Vagina (tissue), 2 donors: ENCODE measurements at places on chromosomes 5 and 9. TPM values are rescaled to one million over a fixed set of nuclear protein-coding genes. Genes with fewer than 3 reads are reported as not detected.

DNA sequence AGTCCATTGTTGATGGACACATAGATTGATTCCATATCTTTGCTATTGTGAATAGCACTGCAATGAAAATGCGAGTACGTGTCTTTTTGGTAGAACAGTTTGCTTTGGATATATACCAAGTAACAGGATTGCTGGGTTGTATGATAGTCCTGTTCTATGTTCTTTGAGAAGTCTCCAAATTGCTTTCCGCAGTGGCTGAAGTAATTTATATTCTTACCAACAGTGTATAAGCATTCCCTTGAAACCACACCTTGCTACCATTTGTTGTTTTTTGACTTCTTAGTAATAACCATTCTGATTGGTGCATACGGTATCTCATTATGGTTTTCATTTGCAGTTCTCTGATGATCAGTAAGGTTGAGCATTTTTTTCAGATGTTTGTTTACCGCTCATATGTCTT lies 792.9 kb downstream of the PTPRD start:
- no peak overlapping the region for H3K4me3 ChIP-seq
- H3K27me3 ChIP-seq = no peaks in the 10 kb centered on the region
- no peak for DNase-seq

DNA sequence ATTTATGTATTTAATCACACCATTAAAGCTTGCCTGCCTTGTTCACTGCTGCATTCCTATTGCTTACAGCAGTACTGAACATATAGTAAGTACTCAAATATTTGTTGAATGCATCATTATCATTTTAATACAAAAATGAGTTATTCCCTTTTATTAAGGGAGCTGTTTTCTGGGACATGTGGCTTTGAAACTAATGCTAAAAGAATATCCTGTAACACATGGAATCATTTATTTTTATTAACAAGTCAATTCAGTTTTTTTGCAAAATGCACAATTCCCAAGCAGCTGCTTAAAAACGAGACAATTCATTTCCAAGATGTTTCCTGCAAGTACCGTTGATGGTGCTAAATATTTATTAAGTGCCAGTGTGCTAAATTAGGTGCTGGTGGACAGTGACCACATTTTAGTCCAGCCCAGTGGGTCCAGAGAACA lies 148.3 kb upstream of the NR3C1 start:
- H3K4me1 ChIP-seq = no peaks in the 10 kb centered on the region
- H3K4me3 ChIP-seq = no peak overlapping the region
- H3K27ac ChIP-seq = no peak overlapping the region
- no peaks in the 10 kb centered on the region for H3K27me3 ChIP-seq
- DNase-seq = no peak
- H3K36me3 ChIP-seq = no peaks in the 10 kb centered on the region

DNA sequence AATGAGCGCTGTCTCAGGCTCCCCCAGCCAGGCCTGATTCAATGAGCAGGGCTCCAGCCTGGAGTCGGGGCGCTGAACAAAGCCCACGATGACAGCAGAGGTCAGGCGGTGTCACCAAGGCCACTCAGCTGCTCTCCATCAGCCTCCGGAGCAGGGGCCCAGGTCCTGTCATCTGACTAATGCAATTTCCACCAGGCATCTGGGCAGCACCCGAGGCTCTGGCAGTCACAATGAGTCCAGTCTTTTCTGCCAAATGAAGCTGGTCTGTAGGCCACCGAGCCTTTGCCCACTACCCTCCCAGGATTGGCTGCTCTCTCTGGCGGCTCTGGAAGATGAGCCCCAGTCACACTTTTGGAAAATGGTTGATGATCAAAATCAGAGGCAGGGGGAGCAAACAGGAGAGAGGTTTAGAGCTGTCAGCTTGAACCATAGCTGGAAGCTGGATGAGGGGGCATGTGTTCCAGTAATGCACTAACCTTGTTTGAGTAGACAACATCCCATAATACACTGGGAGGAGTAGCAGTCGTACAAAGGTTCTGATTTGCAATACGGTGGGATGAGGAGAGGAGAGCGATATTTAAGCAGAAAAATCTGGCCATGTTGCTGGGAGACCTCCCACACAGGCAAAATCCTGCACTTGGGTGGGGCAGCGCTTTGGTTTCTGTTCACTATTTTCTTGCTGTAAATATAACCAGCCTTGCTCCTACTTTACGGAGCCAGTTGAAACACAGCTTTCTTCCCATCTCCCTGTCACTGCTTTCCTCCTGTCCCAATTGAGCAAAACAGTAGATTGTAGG lies 306.4 kb upstream of the PANK3 start:
- DNase-seq = no peak
- no peak overlapping the region for H3K4me3 ChIP-seq
- no peaks in the 10 kb centered on the region for H3K4me1 ChIP-seq
- no peaks in the 10 kb centered on the region for H3K27me3 ChIP-seq

- no peaks in the 10 kb centered on the region for H3K36me3 ChIP-seq
- no peaks in the 10 kb centered on the region for H3K27me3 ChIP-seq
- no peaks in the 10 kb centered on the region for H3K4me1 ChIP-seq
- no peak overlapping the region for H3K27ac ChIP-seq
Measured at GRCh38 chr9:35136866-35137265, 21.2 kb upstream of the ATOSB start.

DNA sequence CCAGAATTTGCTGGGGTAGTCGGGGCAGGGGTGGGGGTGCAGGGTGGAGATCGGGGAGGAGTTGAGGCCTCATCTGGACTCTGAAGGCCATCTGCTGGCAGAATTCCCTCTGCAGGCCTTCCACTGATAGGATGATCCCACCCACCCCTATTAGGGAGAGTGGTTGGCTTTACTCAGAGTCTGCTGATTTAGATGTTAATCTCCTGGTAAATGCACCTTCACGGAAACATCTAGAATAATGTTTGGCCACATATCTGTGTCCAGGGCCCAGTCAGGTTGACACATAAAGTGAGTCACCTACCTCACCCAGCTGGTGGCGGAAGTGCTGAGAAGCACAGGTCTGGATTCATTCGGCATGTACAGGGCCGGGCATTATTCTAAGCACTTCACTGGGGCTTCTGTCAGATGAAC lies 50.0 kb downstream of the DAPK1 start:
- no peak overlapping the region for H3K4me3 ChIP-seq
- H3K4me1 ChIP-seq = no peaks in the 10 kb centered on the region
- no peak overlapping the region for H3K27ac ChIP-seq
- no peaks in the 10 kb centered on the region for H3K36me3 ChIP-seq
- no peaks in the 10 kb centered on the region for H3K27me3 ChIP-seq
- DNase-seq = no peak

- H3K27ac ChIP-seq = no peak overlapping the region
- no peaks in the 10 kb centered on the region for H3K36me3 ChIP-seq
- no peaks in the 10 kb centered on the region for H3K27me3 ChIP-seq
- H3K4me3 ChIP-seq = no peak overlapping the region
Measured at GRCh38 chr9:125540497-125540896, 166.5 kb downstream of the MAPKAP1 start.

DNA sequence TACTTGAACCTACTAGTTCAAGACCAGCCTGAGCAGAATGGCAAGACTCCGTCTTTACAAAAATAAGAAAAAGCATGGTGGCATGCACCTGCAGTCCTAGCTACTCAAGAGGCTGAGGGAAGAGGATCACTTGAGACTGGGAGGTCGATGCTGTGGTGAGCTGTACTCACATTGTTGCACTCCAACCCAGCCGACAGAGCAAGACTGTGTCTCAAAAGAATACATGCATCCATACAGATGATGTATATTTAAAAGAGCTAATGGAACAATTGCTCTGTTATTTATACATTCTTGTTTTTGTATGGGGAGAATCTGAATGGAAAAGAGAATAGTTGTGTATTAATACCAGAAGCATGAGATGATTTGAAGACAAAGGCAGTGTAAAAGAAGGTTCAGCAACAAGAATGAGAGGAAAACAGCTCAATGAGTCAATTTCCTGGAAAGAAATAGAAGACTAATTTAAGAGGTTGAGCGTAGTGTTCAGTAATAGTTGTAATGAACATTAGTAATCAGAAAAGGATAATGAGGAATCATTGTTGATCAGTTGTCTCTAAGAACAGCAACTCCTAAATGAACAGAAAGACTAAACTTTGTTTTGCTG lies 1.9 kb upstream of the LRRC70 start:
- H3K4me3 ChIP-seq = no peak overlapping the region
- H3K36me3 ChIP-seq = no peaks in the 10 kb centered on the region
- H3K4me1 ChIP-seq = no peaks in the 10 kb centered on the region
- no peak for DNase-seq
- H3K27ac ChIP-seq = no peak overlapping the region

DNA sequence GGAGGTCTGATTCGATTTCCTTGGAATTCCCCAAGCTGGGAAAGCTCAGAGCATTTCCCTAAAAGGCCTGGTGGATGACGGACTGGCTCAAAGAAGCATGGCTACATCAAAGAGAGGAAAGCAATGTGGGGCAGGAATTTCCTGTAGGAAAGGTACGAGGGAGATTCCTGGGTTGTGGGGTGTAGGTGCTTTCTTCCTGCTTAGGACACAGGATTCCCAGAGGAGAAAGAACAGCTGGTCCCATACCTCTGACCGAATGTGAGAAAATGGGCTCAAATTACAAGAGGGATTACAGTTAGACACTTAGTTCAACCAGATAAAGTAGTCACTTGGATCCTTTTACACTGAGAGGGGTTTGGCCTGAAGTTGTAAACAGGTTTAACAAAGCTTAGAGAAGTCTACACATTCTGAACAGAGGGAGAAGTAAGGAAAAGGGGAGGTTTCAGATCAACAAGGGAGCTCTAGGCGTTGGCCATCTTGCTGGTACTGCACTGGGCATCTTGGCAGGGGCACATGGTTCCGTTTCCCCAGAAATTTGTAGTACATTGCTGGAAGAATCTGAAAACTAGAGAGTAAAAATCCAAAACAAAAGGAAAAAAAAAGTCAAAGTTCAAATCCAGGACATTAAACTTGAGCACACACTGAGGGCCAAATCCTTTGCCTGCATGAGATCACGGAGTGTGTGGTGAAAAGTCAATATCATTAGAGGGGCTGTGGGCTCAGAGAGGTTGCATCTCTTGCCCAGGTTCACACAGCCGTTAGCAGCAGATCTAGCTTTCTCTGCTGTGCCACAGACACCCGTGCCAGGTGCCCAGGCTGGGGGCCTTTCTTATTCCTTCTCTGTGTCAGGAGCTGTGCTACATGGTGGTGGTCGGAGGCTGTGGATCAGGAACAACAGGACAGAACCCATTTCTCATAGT lies 171.3 kb downstream of the RGS3 start:
- no peak overlapping the region for H3K27ac ChIP-seq
- no peaks in the 10 kb centered on the region for H3K27me3 ChIP-seq
- peaks cover 9% of the 10 kb centered on the region for H3K4me1 ChIP-seq
- no peak overlapping the region for H3K4me3 ChIP-seq
- H3K36me3 ChIP-seq = no peaks in the 10 kb centered on the region

DNA sequence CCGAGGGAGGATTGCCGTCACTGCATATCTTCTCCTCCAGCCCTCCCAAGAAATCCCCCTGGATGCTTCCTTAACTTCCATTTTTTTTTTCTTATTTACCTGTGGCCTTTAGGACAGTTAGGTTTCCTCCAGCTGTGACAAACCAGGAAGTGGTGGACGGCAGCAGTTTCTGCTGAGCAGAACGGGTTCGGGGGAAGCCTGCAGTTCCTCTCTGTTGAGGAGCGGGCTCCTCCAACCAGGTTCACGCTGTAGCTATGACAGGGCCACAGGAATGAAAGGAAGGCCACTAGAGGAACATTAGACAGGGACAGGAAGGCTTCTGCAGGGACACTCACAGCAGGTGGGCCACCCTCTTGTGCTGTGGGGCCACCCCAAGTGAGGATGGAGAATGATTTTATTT lies 76.7 kb upstream of the SYK start:
- H3K27ac ChIP-seq = no peak overlapping the region
- no peaks in the 10 kb centered on the region for H3K27me3 ChIP-seq
- H3K4me1 ChIP-seq = no peaks in the 10 kb centered on the region
- H3K36me3 ChIP-seq = no peaks in the 10 kb centered on the region
- no peak overlapping the region for H3K4me3 ChIP-seq

DNA sequence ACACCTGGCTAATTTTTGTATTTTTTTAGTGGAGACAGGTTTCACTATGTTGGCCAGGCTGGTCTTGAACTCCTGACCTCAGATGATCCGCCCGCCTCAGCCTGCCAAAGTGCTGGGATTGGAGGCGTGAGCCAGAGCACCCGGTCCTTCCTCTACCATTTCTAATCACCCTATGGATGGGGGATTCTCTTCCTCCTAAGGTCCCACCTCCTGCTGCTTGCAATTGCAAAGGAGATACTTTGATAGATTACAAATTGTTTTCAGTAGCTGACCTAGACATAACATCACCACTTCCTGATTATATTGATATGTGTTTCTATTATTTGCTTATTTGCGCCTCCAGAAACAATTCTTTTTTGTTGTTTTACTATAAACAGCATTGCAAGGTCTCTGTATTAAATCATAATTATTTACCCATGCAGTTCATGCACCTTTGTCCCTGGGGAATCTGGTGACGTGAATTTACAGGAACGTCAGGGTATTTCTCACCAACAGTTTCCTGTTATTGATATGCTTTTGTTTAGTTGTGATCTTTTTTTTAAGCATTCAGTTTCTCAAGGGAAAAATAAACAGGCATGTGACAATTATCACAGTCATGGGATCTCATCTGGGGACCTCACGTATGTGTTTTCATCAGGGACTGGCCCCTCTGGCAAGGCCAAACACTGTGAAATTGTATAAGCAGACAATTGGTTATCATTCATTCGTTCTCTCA lies 43.2 kb downstream of the ESM1 start:
- H3K27me3 ChIP-seq = no peaks in the 10 kb centered on the region
- no peaks in the 10 kb centered on the region for H3K36me3 ChIP-seq
- H3K4me3 ChIP-seq = no peak overlapping the region

DNA sequence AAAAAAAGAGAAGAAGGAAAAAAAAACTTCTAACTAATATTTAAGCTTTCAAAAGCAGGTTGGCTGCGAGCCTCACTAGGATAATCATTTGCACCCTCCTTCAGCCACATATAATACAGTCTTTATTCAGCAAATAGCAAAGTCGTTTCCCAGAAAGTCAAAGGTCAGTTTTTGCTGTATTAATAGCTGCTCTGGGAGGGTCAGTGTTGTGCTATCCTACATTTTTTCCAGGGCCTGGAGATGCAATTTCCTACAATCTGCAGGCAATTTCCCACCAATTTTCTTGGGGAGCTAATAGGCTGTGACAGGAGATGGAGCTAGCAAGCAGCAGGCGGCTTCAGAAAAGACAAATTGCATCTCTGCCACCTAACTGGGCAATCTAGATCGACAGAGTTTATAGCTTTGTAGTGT lies 136.8 kb downstream of the TLE1 start:
- DNase-seq = no peak
- no peak overlapping the region for H3K4me3 ChIP-seq
- H3K36me3 ChIP-seq = no peaks in the 10 kb centered on the region
- no peak overlapping the region for H3K27ac ChIP-seq
- H3K27me3 ChIP-seq = no peaks in the 10 kb centered on the region

GRCh38 chr5:142866563-142867275 lies 96.5 kb downstream of the ARHGAP26 start:
- H3K4me3 ChIP-seq = no peak overlapping the region
- DNase-seq = no peak
- peaks cover 60% of the 10 kb centered on the region for H3K4me1 ChIP-seq
- H3K27me3 ChIP-seq = no peaks in the 10 kb centered on the region
- no peak overlapping the region for H3K27ac ChIP-seq

- no peaks in the 10 kb centered on the region for H3K36me3 ChIP-seq
- H3K27me3 ChIP-seq = no peaks in the 10 kb centered on the region
- H3K27ac ChIP-seq = no peak overlapping the region
- no peaks in the 10 kb centered on the region for H3K4me1 ChIP-seq
- H3K4me3 ChIP-seq = no peak overlapping the region
Measured at GRCh38 chr9:93807166-93808074, 147.7 kb downstream of the BARX1 start.

Gene CMYA5
- 10.1 TPM for total RNA-seq

Gene TMOD1
- total RNA-seq = 21.1 TPM

Gene ENG
- 130 TPM for total RNA-seq

Gene GDA
- total RNA-seq = not detected

Gene ZER1
- 54.8 TPM for total RNA-seq

Gene MEGF10
- total RNA-seq = 0.74 TPM

Gene SEPTIN8
- total RNA-seq = 52.8 TPM

Gene SLC6A19
- not detected for total RNA-seq

Gene GABRB2
- under 0.01 TPM for total RNA-seq
